ENCODE measurements at places on chromosomes 4 and X.
A peak's percentile ranks its signal among the peaks of the same experiment; 100 is the strongest.

DNA sequence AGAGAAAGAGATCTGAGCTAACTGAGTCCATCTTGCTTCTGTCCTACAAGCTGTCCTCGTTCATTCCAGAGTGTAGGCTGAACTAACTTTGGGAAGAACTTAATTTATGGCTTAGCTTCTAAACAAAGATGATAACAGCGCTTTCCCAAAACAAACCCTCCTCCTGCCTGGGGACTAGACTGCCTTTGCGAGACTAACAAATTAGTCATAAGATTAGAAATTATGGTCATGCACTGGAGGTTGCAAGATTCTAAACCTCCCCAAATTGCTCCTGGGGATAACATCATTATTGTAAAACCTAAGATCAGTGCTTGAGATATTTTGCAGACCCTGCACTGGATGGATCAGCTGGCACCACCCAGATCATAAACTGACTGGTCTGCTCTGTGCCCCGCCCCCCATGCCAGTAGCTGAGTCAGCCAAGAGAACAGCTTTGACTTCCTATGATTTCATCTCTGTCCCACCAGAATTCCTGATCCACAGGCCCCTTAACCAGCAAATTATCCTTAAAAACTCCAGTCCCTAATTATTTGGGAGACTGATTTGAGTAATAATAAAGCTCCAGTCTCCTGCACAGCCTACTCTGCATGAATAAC lies 883.3 kb downstream of the TRIML1 start:
- DNase-seq = no peak

DNA sequence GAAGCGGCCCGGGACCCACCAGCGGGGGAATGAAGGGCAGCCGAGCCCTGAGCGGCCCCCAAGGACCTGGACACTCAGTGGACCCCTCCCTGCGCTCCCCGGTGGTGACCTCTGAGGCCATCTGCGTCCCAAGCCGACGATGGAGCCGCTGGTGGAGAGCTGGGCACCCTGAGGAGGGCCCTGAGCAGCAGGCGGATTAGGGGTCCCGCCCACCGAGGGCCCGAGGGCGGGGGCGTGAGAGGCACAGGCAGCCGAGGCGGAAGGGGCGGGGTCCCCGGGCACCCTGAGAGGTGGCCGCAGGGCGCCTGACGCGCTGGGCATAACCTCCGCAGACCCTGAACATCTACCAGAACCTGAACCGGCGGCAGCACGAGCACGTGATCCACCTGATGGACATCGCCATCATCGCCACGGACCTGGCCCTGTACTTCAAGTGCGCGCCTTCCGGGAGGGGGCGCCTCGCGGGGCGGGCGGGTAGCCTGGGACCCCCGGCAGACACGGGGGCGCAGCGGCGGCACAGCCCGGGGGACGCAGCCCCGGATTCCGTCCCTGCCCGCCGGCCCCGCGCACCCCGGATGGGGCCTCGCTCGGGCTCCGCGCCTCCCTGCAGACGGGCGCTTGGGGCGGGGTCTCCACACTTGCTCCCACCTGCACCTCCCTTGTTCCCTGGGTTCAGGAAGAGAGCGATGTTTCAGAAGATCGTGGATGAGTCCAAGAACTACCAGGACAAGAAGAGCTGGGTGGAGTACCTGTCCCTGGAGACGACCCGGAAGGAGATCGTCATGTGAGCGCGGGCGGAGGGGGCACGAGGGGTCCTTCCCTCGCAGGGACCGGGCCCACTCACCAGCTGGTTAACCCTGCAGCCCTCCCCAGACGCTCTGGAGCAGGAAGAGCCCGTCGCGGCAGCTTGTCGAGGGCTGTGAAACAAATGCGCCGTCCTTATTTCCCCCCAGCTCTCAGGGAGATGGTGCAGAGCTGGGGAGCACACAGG lies 10.3 kb downstream of the ATP5ME start:
- no peak for DNase-seq

- DNase-seq = no peak
These were observed 295.6 kb downstream of the SH2D1A start for GRCh38 chrX:124641737-124642491.

DNA sequence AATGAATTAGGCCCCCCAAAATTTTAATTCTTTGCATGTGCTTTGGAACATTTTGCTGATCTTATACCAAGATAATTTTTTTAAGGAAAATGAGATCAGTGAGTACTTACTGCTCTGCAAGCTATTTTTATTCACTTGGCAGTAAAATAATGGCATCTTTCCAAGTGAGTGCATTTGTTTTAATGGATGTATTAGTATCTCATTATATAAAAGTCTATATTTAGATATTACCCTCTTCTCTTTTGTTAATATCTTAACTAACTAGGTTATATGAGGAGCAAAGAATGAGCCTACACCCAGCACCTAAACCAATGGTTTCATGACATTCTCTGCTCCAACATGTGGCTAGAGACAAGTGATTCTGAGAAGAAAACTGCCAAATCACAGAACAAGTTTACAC lies 21.1 kb upstream of the ARAF start:
- no peak for DNase-seq

DNA sequence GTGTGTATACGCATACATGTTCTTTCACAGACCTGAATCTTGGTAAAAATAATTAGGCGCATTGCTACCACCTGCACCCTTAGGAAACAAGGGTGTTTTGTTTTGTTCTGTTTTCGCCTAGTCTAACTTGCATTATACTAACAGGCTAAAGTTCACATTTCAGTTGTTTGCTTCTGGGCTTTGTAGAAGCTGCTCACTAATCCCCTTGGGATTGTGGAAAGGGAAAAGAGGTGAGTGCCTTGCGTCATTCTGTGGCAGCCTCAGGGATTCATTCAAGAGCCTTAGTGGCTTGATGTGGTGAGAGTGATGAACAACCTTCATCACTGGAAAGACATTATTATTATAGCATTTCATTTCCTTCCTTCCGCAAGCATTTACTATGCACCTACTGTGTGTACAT lies 331.1 kb downstream of the ADGRL3 start:
- DNase-seq = no peak

DNA sequence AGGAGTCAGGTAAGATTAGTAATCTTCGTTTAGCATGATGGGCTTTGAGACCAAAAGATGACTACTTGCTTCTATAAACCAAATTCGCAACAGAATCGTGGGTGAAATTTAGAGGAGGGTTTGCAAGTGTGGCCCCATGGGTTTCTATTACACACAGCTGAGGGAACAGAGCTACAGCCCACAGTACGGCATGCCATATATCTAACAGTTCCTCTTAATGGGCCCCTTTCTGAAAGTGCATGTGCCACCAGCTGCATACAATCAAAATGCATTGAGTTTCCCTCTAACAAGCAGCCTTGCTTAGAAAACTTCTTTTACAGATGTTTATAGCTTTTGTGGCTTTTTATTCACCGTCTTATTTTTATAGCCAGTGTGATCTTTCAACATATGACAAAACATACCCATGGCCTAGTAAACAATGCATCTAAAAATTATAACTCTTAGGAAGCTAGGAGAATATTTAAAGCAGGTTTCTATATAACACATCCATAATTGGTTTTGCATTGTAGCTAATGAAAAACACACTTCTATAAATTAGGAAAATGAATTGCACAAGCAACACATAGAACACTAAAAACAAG lies 202.1 kb downstream of the PRDM5 start:
- no peak for DNase-seq

DNA sequence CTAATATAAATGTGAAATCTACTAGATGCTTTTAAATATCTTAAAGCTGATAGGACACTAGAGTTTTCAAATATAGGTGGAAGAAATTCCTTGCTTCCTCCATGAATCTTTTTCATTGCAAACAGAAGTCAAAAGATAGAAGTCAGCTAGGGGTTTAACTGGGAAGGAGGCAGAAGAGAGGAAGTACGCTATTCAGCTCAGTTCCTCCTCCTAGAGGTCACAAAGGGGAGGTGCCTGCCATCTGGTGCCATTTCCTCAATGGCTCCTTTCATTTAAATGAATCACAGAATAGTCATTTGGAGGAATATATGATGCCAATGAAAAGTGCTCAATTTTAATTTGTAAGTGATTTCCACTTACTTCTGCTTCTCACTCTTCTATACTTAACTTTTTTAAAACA lies 8.5 kb downstream of the COL25A1 start:
- DNase-seq = no peak

DNA sequence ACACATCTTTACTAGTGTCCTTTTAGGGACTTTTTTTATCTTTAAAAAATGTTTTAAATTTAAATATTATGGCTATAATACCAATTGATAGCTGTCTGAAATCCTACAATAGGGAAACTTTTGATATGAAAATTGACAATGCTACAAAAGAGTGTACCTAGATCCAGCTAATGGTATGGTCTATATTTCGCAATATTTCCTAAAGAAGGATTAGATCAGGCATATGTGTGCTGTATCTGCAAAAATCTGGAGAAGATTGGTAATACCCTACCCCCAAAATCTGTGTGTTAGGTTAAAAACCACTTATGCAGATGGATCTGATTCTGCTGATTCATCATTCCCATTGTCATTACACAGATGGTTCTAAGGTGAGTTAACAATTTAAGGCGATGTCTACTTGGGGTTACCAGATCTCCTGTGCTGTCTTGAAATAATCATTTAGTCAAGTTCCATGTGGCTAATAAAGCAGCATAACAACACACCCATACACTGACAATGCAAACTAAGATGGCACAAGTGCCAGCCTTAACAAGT lies 137.1 kb downstream of the GASK1B start:
- no peak for DNase-seq

GRCh38 chr4:72366601-72367000 lies 202.4 kb downstream of the ADAMTS3 start:
- DNase-seq = no peak

DNA sequence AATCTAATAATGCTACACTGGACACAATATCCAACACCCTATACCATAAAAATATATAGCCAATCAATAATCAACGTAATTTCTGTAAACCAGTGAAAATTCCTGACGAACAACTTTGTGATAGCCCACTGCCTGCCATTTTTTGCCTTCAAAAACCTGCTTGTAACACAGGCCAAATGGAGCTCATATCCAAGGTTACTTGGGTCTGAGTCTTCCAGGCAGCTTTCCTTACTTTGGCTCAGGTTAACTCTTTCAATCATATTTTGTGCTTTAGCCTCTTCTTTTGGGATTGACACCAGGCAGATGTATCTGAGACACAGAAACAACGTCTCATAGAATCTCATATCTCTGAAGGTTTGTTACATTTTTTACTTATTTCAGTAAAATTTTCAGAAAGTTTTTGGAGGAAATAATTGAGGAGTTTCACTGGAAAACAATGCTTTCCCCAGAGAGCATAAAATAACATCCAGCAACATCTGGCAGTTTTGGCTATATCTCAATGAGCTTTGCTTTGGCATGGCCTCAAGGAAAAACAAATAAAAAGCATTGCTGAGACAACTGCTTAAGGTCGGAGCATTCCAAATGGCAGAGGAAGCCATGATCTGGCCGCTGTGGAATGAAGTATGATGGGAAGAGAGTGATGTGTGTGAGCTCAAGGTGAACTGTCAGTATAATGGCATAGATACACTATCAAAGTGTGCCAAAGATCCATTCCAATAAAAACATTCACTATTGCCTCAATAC lies 162.9 kb upstream of the SPIN4 start:
- DNase-seq = no peak

DNA sequence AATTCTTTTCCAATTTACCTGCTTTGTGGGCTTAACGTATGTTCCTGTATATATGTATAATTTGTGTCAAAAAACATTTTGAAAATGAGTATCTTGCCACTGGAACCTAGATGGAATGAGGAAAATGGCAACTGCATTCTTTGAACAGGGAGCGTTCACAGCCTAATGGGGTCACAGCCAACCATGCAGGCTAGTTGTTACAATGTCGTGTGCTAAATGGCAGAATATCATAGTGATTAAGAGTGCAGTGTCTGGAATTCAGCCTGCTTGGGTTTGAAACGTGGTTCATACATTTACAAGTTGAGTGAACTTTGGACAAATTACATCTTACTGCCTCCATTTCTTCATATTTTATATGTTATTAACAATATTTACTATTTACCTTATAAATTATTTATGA lies 70.8 kb downstream of the PCDH7 start:
- DNase-seq = no peak

GRCh38 chr4:38500433-38500832 lies 163.6 kb upstream of the KLF3 start:
- DNase-seq = peak; percentile 20

DNA sequence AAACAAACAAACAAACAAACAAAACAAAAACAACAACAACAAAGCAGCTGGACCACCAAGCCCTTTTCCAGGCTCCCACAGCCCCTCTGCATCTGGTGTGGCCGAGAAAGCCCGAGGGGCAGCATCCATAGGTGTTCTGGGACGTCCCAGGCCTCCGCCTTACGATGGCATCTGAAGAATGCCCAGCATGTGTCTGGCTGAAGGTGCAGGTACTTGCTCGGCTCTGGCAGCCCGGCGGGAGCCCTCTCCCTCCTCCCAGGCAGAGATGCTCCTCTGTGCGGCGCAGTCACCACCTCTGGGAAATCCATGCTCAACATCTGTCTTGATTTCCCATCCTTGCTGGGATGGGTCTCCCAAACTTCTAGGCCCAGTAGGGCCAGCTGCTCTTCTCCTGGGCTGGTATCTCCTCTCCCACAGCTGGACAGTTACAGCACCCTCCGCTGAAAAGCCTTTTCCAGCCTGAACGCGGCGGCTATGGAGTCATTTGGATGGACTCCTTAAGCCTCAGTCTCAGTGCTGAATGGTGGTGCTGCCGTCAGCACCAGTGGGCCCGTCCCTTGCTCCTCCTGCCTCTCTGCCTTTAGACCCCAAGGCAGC lies 4.3 kb downstream of the PSAPL1 start:
- DNase-seq = no peak

- DNase-seq = no peak
These were observed 160.3 kb downstream of the SHOX start for GRCh38 chrX:790783-791360.

DNA sequence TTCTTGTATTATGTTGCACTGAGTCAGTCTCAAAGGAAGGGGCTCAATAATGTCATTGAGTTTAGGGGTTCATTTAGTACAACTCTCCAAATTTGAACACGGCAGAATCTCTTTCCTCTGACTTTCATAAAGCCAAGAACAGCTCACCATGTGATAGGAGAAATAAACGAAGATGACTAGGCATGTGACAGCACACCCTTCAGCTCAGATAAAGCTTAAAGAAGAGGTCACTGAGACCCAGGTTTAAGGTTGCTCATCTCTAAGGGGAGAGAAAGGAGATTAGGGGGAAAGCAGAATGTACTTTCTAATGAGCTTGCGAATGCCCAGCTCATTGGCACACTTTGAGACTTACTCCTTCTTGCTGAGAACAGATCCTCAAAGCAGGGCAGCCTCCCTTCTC lies 89.0 kb downstream of the PLAC1 start:
- no peak for DNase-seq

GRCh38 chrX:132266583-132267355 lies 47.5 kb upstream of the RAP2C start:
- peak; percentile 28 for DNase-seq

DNA sequence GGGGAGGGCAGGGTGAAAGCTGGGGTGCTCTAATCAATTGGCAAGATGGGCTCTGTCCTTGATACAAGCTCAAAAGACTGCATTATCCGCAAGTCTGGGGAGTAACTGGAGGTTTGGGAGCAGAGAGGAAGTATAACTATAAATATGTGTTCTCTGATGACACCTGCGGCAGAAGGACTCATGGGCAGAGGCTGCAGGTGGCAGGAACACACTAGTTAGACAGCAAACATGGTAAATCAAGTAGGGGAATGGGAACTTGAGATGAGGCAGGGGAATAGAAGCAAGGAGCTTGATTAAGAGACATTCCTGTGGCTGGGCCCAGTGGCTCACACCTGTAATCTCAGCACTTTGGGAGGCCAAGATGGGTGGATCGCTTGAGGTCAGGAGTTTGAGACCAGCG lies 30.3 kb downstream of the SH3KBP1 start:
- DNase-seq = no peak

- DNase-seq = no peak
These were observed 13.9 kb downstream of the TCEANC start for GRCh38 chrX:13666836-13667235.

- DNase-seq = no peak
These were observed 84.9 kb upstream of the TAB3 start for GRCh38 chrX:30973784-30974427.

Measured in uterus (tissue), 4 donors.